ENCODE measurements at places on chromosomes 12 and 14.

DNA sequence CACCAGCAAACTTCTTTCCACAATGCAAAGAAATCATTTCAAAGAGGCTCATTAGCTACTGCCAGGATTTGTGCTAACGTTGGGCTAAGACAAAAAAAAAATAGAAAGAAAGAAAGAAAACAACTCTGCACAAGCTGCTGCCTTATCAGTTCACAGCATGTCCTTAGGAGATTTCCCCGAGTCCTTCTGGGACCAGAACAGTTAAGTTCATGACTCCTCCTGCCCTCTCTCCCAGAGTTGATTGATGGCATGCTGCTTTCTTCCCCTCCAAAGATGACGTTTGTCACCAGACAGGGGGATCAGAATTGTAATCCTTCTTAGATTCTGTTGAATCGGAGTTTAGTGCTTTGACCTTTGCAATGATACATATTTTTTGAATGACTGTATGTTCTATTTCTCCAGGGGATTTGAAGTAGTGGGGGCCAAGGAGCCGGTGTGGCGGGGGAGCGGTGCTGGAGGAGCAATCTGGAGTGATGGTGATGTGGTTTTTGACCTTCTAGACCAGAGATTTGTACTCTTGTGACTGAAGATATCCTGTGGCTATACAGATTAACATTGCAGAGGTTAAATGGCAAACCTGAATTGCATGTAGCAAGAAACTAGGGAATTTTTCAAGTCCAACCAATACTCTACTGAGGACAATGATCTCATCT lies 409.2 kb upstream of the TMPO start:
- no peak for DNase-seq

GRCh38 chr14:23605931-23606585 lies 27.5 kb upstream of the JPH4 start:
- DNase-seq = no peak

- DNase-seq = no peak
Measured at GRCh38 chr12:64255249-64255648, 33.2 kb upstream of the KICS2 start.

- DNase-seq = no peak
Measured at GRCh38 chr12:102551186-102551585, 70.8 kb upstream of the IGF1 start.

DNA sequence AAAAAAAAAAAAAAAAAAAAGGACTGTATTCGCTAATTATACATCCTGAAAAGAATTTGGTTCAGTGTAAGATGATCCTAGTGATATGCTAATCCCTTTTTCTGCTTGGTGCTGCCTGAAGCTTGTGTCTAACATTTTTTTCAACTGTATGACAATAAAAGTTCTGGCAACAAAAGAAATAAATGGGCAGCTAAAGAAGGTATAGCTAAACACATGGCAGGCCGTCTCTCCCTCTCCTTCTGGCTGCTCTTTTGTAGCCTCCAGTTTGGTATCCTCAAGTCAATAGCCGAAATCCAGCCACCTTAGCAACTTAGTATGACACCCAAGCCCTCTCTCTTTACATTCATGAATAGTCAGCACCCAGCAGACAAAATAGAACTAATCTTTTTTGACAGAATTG lies 198.3 kb upstream of the OTX2 start:
- DNase-seq = no peak

DNA sequence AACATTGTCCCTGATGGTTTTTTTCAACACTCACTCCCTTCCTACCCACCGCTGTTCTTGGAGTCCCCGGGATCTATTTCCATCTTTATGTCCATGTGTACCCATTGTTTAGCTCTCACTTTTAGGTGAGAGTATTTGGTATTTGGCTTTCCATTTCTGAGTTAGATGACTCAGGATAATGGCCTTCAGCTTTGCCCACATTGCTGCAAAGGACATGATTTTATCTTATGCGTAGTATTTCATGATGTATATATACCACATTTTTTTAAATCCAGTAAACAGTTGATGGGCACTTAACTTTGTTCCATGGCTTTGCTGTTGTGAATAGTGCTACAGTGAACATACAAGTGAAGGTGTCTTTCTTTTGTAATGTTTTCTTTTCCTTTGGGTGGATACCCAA lies 123.5 kb upstream of the KITLG start:
- DNase-seq = no peak

DNA sequence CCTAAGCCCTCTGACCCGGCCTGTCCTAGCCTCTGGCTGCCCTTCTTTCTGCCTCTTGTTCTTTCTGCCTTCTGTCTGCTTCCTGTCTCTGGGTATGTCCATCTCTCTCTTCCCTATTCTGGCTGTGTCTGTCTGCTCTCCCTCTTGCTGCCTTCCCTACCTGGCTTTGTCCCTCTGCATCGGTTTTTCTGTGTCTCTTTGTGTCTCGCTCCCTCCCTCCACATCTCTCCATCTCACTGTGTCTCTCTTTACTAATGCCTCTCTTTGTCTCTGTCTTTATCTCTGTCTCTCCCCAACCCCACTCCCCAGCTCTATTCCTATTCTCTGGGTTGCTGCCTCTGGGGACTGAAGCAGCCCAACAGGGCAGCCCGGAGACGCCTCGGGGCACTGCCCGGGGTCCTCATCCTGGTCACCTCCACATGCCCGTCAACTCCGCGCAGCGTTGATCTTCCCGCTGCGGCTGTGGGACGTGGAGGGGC lies 10.1 kb downstream of the SHMT2 start:
- no peak for DNase-seq

GRCh38 chr12:19369691-19370148 lies 69.6 kb upstream of the AEBP2 start:
- no peak for DNase-seq

- DNase-seq = no peak
Measured at GRCh38 chr12:94938583-94938982, 64.9 kb downstream of the NDUFA12 start.

GRCh38 chr12:4174417-4174816 lies 99.1 kb upstream of the CCND2 start:
- DNase-seq = no peak

GRCh38 chr14:76923431-76924370 lies 97.5 kb downstream of the LRRC74A start:
- no peak for DNase-seq

DNA sequence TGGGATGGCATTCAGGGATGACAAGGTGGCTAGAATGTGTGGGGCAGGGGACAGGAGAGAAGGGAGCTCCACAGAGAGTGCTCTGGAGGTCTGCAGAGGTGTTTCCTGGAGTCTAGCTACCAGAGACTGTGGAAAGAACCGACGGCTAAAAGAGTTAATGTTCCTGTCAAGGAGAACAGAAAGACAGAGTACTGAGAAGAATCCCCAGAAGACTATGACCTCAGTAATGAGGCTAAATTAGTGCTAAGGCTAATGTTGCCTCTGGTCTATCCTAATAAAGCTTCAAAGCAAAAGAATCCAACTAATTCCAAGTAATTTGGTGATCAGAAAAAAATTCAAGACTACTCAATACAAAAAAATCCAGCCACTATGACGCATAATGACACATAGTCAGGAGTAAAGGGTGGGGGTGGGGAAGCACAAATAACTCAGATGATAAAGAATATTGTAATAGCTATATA lies 44.7 kb downstream of the FERMT2 start:
- DNase-seq = peak; percentile 84

- DNase-seq = no peak
Measured at GRCh38 chr12:1995205-1995896, 8.9 kb downstream of the DCP1B start.

DNA sequence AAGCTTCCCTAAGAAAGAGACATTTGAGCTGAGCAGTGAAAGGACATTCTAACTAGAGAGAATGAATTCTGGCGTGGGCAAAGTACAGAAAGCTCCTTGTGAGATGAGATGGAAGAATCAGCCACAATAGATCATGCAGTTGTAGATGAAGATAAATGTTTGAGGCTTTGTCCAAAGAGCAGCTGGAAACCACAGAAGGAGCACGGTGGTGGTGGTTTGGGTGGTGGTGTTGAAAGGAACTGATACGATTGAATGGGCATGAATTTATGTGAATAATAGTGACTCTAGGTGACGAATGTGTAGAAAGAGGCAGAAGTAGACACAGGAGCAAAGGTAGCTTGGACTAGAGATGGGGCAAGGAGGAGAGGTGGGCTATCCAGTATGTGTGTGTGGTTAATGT lies 260.5 kb upstream of the TMTC1 start:
- no peak for DNase-seq

DNA sequence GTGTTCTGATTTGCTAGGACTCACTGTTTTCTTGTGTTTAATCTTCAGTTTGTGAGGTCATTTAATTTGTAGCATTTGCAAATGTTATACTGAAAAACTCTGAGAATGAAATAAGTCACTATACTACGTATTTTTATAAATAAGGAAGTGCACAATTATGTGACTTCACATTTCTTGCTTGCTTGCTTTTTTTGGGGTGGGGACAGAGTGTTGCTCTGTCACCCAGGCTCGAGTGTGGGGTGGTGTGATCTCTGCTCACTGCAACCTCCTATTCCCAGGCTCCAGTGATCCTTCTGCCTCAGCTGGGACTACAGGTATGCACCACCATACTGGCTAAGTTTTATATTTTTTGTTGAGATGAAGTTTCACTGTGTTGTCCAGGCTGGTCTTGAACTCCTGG lies 32.7 kb downstream of the RBM25 start:
- DNase-seq = no peak

GRCh38 chr14:101225157-101226152 lies 321.9 kb upstream of the RTL1 start:
- no peak for DNase-seq

DNA sequence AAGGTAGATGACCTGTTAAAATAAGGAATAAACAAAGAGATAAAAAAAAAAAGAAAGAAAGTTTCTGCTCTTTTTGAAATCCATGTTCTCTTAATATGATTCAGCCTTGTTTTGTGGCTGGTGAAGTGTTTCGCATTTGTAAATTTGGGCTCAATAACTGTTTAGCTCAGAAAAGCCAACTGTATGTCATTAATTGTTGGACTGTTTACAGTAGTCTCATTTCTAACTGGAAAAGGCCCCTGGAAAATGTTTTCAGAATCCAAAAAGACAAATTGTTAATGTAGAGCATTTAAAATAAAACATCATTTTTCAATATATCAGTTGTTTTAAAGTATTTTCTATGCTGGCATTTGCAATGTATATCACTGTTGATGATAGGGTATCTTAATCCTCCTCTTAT lies 47.4 kb upstream of the DYRK2 start:
- no peak for DNase-seq

DNA sequence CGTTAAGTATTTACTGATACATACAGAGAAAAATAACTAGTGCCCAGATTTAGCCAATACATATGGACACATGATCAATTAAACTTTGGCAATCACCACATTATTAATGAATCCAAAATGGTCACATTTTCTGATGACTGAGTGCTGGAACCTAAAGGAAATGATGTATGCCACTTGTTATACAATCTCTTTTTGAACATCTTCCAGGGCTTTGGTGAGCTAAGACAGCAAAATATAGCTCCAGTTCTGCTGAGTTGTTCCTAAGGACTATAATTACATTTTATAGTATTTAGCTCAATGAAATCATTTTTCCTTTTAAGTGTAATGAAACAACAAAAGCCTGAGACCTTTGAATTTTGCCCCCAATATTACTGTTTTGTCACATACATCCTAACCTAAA lies 329.1 kb upstream of the ATP2B1 start:
- no peak for DNase-seq

- DNase-seq = no peak
Measured at GRCh38 chr12:54420766-54421144, 1.7 kb upstream of the ITGA5 start.

DNA sequence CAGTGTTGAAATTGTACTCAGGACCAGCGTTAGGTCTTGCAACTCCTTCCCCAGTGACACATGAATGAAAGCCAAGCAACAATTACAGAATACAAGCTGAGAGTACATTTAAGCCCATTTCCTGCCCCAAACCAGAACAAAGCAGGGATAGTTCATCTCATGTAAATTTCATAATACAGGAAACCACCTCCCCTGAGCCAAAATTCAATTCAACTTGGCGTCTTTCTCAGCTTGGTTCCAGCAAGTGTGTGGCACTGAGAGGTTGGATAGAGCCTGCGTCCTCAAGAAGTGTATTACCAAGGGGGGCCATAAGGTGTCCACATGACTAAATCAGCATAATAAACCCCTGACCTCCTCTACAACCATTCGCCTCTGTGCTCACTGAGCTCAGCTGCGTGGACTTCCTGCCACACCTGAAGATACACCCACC lies 278.9 kb upstream of the CRY1 start:
- no peak for DNase-seq

GRCh38 chr14:102565331-102565887 lies 27.0 kb upstream of the RCOR1 start:
- DNase-seq = no peak

DNA sequence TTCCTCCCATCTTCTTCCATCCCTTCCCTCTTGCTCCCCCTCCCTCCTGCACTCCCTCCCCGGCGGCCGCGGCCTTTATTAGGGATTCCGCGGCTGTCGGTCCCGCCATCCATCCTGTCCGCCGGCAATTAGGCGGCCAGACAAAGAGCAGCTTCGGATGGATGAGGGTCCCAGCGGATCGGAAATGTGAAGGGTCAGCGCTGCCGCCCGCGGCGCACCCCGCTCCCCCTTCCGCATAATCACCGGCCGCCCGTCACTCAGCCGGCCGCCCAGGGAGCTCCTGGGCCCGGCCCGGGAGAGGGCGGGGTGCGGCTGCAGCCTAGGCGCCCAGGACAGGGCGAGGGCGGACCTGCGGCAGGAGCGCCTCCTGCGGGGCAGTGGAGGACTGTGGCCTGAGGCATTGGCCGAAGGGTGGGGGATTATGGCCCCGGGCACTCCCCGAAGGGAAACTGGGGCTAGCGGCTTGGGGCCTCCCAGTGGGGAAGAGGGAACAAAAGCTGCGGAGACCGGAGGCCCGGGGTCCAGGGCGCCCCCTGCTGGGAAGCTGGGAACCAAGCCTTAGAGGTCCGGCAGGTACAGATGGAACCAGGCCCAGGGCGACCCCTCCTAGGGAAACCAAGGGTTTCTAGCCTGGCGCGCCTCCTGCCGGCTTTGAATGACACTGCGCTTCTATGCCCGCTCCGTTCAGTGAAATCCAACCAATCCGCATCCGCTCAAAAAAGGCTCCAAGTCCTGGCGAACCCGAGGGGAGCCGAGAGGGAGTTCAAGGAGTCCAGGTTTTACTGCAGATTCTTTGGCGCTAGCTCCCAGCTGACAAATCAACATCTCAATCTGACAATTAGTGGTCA lies 4.4 kb upstream of the DNAJC22 start:
- DNase-seq = peak; percentile 39

DNA sequence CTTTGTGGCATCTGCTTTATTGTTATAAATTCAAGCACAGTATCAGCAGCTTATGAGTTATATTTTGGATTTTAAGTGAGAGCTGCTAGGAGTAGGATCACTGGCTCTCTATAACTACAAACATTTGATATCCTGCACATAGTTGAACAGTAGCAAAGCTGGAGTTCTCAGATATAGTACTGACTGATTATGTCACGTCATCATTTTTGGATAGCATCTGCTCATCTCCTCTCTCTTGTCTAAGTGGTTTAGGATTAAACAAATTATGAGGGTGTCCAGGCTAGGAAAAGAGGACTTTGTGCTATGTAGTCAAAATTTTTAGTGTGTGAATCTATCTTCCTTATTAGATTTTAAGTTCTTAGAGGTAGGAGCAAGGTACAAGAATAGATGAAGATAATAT lies 18.4 kb downstream of the PPP4R4 start:
- no peak for DNase-seq

GRCh38 chr12:92027701-92028440 lies 117.8 kb downstream of the BTG1 start:
- DNase-seq = no peak
